ENCODE measurements at places on chromosomes 6 and 20. TPM values are rescaled to one million over a fixed set of nuclear protein-coding genes. Genes with fewer than 3 reads are reported as not detected.

PPIL6 gene
- 1.0 TPM for total RNA-seq

F13A1 gene
- 0.18 TPM for total RNA-seq

SGK2 gene
- total RNA-seq, result not detected

HLA-DRB5 gene
- 3.3 TPM for total RNA-seq

BHLHE23 gene
- 0.22 TPM for total RNA-seq

PDSS2 gene
- 12.2 TPM for total RNA-seq

TTBK1 gene
- total RNA-seq, result 1.6 TPM

NOX3 gene
- total RNA-seq, result not detected

COL20A1 gene
- 2.3 TPM for total RNA-seq

ME1 gene
- total RNA-seq, result 7.8 TPM
